Caki2 (cell line): ENCODE measurements at places on chromosomes 3 and 15. TPM values are rescaled to one million over a fixed set of nuclear protein-coding genes. Genes with fewer than 3 reads are reported as not detected.

PLSCR1 gene
- 46.7 and 47.6 TPM in 2 replicates for total RNA-seq

KLF13 gene
- 43.1 and 49.7 TPM in 2 replicates for total RNA-seq

FAM107A gene
- total RNA-seq, result not detected in 2 replicates

TFDP2 gene
- 20.6 and 27.9 TPM in 2 replicates for total RNA-seq

IL16 gene
- not detected in 2 replicates for total RNA-seq

WDR93 gene
- 0.93 and 1.5 TPM in 2 replicates for total RNA-seq

NMD3 gene
- 31.6 and 49.9 TPM in 2 replicates for total RNA-seq

MAP1A gene
- total RNA-seq, result 0.41 and 0.49 TPM in 2 replicates

GOLGA8G gene
- total RNA-seq, result not detected in 2 replicates

C15orf62 gene
- 0.27 and 0.64 TPM in 2 replicates for total RNA-seq

TTBK2 gene
- 7.4 and 10.6 TPM in 2 replicates for total RNA-seq

PAK6 gene
- total RNA-seq, result not detected in 2 replicates

MB21D2 gene
- 3.3 and 9.2 TPM in 2 replicates for total RNA-seq

FBLN2 gene
- total RNA-seq, result 0.10 TPM in 1 of 2 replicates, not detected in the other

NUP210 gene
- 27.2 and 36.0 TPM in 2 replicates for total RNA-seq

PSTPIP1 gene
- not detected in 2 replicates for total RNA-seq

ZPLD1 gene
- total RNA-seq, result 0.84 TPM in 1 of 2 replicates, not detected in the other

MAPKBP1 gene
- 1.7 and 6.4 TPM in 2 replicates for total RNA-seq
